ENCODE measurements at places on chromosomes 4 and X.
A peak's percentile ranks its signal among the peaks of the same experiment; 100 is the strongest.

DNA sequence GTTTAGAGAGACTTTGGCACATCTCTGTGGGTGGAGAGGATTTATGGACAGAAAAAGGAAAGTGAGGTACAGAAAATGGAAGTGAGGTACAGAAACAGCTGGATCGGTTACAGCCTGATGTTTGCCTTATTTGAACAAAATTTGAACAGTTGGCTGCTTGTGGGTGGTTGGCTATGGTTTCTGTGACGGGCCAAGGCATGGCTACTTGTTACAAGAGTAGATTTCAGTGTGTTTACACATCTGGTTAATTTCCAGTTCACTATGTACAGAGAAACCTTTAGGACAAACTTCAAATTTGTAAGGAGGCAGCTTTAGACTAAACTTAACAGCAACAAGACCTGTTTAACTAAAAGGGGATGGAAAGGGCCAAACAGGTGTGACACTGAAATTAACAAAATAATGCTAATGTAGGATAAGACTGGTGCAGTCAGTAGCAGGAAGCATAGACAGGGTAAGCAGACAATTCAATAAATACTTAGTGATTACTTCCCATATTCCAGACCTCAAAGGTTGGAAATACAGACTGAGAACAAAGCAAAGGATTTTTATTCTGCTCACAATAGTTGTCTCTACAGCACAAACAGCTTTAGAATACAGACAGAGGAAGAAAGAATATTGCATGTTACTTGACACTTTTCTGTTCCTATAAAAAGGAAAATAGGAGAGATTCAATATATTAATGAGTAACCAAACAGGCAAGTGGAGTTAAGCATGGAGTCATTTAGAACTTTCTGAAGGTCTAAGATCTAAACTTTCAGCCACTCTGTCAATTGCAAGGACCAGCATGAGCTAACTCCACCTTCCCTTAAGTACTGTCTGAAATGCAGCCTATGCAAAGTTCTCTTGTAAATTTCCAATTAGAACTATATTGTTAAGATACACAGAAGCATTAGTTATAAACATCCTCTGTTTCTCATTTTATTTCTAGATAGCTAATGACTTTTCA lies 294.4 kb upstream of the FAT4 start:
- no peak for DNase-seq

DNA sequence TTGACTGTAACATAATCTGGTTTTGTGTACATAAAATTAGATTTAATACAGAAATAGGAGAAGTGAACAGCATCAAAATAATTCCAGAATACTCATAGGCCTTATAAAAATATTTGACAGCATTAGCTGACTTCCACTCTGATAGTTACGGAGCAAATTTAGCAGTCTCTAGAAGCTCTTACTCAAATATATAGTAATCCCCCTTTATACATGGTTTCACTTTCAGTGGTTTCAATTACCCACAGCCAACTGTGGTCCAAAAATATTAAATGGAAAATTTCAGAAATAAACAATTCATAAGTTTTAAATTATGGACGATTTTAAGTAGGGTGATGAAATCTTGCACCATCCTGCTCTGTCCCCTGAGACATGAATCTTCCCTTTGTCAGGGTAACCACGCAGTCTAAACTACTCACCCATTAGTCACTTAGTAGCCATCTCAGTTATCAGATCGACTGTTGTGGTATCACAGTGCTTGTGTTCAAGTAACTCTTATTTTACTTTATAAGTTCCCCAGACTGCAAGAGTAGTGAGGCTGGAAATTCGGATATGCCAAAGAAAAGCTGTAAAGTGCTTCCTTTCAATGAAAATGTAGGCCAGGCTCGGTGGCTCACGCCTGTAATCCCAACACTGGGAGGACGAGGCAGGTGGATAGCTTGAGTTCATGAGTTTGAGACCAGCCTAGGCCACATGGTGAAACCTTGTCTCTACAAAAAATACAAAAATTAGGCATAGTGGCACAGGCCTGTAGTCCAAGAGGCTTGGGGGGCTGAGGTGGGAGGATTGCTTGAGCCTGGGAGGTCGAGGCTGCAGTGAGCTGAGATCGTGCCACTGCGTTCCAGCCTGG lies 17.2 kb upstream of the RTL9 start:
- DNase-seq, result peak; percentile 93

GRCh38 chrX:130981836-130982235 lies 76.3 kb upstream of the ARHGAP36 start:
- no peak for DNase-seq

DNA sequence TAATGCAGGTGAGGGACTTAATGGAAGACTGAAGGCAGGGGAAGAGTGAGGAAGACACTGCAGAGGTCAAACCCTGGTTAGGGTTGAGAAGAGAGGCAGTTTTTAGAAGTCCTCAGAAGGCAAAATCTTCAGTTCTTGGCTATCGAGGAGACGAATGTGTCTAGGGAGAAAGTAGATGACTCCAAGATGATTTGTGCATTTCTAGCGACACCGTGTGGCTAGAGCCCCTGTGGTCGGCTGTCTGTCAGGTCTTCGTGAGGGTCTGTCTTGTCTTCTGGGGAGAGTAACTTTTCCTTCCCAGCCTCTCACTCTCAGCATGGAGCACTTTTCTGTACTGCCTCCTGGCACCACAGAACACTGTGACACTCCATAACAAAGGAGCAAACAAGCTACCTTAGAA lies 458.1 kb downstream of the STIM2 start:
- DNase-seq, result peak; percentile 54

DNA sequence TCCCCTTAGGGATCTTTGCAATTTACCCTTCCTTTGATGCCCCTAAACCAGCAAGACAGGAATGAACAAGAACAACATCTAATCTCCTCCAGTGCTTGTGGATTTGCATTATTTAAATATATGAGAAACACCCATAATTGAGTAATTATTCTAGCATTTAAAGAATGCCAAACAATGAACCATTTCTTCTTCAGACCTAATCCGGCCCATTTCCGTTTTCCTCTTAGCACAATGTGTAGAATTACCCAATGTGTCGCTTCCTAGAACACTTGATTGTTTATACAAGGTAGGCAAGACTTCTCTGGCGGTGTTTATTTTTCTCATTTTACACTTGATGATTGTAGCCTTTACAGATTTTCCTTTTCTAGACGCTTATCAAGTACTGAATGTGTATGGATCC lies 43.5 kb downstream of the CLDN34 start:
- peak; percentile 67 for DNase-seq

GRCh38 chrX:134894373-134894895 lies 96.4 kb upstream of the SMIM10 start:
- DNase-seq, result no peak

- DNase-seq, result peak; percentile 53
Observed at GRCh38 chr4:169566021-169566818, 46.2 kb downstream of the NEK1 start.

DNA sequence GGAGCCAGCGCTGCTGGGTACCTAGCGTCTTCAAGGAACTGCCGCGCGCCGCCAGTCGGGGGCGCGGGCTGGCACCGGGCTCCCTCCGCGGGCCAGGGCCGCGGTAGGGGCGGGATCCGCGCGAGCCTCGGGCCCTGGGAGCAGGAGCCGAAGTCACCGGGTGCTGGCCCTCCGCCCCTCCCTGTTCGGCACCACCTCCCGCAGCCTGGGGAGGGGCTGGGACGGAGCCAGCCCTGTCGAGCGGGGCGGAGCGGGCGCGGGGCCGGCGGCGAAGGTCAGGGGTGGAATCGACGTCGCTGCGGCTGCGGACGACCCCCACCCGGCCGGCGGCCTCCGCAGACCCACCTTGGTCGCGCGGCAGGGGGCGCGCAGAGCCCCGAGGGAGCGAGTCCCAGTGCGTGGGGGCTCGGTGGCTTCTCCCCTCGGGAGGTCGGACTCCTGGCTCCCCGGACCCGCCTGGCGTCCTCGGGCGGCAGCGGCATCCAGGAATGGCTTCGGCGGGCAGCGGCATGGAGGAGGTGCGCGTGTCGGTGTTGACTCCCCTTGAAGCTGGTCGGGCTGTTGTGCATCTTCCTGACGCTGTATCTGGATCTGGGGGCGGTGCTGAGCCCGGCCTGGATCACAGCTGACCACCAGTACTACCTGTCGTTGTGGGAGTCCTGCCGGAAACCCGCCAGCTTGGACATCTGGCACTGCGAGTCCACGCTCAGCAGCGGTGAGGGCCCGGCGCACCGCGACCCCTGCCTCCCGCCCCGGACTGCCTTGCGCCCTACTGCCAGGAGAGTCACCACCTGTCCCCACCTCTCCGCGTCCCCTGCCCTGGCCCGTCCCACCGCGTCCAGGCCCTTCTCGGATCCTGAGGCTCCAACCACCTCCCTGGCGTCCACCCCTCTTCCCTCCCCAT lies 50.5 kb upstream of the FAM47C start:
- no peak for DNase-seq

DNA sequence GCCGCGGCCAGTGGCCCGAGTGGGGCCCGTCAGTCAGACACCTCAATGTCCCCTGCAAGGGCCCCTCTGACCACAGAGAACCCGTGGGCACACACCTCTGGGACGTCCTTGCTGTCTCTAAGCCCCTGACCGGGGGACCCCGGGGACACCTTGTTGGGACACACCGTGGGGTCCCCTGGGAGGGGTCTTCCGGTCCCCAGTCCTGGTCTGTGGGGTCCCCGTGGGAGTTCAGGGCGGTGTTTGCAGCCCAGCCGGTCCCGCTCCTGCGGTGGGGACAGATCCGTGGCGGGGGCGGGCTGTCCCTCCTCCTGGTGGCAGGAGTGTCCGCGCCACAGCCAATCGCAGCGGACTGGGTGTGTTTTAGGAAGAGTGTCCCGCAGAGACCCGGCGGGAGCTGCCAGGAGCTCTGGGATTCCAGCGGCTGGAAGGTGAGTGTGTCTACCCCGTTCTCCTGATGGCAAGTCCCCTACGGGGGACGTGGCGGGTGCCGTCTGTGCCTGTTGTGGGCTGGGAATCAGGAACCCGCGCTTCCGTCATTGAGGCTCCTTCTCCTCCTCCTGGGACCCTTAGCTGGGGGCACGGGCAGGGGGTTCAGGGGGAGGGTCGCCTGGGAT lies 5.1 kb upstream of the PLCXD1 start:
- DNase-seq, result peak; percentile 69

DNA sequence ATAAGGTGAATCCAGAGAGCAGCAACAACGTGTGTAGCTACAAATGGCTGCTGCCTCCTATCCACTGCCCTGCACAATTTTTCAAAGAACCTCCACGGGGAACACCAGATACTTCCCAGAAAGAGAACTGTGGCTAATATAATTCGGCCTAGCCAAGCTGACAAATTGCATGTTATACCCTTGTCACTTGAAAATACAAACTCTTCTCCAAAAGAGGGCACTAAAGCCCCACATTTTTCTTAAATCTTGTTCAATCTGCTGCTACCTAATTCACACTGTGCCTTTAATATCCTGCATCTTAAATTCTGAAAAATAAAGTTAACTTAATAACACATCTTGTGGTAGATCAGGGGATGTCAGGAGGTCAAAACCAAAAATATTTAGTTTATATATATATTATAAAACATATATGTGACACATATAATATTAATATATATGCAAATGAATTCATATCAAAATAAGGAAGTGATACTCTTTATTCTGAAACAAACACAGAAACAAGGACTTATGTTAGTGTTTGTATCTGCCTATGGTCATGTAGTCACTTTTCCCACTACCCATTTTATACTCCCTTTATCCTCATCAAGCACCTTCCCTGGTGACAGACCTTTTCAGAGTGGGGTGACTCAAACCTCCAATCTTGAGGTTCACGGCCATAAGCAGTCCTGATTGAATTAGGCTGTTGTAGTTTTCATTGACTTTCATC lies 24.1 kb downstream of the CT45A1 start:
- peak; percentile 0 for DNase-seq

DNA sequence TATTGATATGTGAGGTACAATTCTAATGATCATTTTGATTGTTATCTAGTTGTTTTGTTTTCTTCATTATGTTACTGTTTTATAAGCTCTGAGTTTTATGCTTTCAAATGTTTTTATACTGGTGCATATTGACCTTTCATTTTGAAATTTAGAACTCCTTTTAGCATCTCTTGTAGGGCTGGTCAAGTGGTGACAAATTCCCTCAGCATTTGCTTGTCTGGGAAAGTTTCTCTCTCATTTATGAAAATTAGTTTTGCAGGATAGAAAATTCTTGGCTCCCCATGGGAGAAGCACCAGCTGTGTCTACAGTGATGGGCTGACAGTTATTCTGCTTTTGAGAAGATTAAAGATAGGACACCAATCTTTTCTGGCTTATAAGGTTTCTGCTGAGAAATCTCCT lies 105.3 kb upstream of the SPRY1 start:
- no peak for DNase-seq

DNA sequence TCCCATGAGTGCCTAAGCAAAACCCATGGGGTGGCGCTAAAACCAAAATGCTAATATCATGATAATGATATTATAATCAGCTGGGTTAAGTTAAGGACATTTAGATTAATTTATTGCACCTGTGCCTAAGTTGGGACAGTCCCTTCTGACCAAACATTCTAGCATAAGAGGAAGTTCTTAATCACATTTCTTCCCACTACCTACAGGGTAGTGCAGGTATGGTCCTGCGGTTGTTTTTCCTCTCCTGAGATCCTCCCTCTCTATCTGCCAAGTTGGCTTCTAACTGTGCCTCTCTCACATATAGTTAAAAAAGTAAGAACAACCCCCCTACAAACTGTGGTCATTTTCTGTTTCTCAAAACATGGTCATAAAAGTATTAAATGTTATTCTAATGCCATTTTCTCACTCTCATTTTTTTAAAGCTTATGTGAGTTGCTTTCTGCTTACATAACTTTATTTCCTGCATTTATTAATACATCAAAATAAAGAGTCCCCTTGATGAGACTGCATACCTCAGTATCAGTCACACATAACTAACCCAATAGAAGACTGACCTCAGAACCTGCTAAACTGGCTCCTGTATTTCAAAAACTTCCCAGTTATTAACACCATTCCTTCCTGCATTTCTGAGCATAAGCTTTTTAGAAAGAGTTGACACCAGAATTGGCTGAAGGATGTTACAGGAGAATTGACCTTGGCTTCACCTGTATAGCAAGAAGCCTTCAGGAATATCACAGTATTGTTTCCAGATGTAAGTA lies 1332.5 kb downstream of the FSTL5 start:
- no peak for DNase-seq

GRCh38 chr4:28435314-28435713 lies 1574.7 kb downstream of the STIM2 start:
- DNase-seq, result peak; percentile 9

DNA sequence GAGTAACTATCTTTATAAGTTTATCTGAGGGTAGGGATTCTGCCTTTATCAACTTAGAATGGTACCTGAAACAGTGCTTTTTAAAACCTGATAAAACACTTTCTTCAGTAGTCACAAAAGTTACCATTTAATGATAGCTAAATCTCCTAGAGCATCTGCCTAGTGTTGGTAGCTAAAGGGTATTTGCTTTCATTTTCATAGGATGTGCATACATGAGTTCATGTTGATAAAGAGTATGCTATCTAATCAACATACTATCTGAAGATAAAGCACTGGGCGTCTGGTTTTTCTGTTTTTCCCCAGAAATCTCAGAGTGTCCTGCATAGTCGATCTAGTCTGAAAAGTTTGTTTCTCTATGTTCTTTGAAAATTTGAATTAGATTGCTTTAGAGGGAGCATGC lies 75.1 kb downstream of the ADGRL3 start:
- DNase-seq, result no peak

GRCh38 chr4:85548116-85548515 lies 73.2 kb downstream of the ARHGAP24 start:
- DNase-seq, result peak; percentile 2

Measured in fibroblast of skin of right quadriceps (primary cell).